ENCODE measurements at places on chromosomes 5 and 9.
A peak's percentile ranks its signal among the peaks of the same experiment; 100 is the strongest.

- no peak for DNase-seq
These were observed 31.7 kb downstream of the NRG2 start for GRCh38 chr5:140011297-140011802.

DNA sequence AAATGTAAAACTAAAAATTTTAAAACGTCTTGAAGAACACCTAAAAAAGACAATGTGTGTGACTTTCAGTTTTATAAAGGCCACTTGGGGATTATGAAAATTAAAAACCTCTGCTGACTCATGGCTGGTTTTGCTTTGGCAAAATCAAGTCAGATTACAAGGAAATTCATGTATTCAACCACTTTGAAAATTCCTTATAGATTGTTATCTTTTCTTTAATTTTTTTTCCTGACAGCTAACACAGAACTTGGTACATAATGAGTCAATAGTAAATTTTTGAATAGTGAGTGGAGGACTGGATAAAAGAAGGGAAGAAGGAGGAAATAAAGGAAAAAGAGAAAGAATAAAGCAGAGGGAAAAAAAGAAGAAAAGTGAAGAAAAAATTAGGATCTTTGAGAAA is 1774.7 kb upstream of the ACO1 start:
- no peak for DNase-seq

GRCh38 chr5:96868603-96869371 is 7.5 kb upstream of the ERAP2 start:
- DNase-seq: no peak

DNA sequence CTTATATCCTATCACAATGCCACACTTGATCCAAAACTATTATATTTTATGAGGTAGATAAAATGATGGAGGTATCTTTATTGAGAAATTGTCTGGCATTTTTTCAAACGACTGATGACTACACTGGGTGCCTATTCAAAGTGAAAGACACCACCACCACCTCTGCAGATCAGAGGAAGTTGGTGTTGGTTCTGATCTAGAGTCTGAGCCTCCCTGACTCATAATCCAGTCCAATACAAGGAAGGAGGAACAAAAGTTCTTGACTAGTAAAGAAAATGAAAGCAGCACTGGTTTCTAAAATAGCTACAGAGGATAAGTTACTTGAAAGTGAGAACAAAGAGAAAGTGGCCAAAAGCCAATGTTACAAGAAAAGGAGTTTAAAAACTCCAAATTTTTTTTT is 139.9 kb downstream of the RFX3 start:
- DNase-seq: peak; percentile 13

Data from GM12892 (cell line).